ENCODE measurements at places on chromosomes 2 and 18.

- DNase-seq, result peak; percentile 80
These were observed 156.4 kb downstream of the ZFP36L2 start for GRCh38 chr2:43070030-43070429.

- DNase-seq, result no peak
These were observed 224.4 kb upstream of the COPS8 start for GRCh38 chr2:236861196-236861875.

- DNase-seq, result no peak
These were observed 8.9 kb downstream of the ZAP70 start for GRCh38 chr2:97722227-97722626.

DNA sequence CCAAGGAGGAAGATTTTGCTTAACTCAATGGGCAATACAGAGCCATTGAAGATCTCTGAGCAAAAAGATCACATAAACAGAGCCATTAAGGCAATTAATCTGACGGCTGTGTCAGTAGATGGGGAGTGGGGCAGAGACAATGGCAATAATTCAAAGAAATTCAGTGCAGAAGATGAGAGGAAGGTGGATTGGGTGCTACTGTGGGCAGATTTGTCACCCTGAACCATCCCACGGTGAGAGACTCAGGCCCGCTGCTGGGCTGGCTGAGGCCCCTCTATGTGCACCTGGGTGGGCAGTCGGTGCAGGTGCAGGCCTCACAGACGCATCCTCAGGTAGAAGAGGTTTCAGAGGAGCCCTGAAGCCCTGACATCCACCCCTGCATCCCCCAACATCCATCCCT, 458.6 kb downstream of the EIPR1 start:
- no peak for DNase-seq

GRCh38 chr2:226902041-226902966, 66.5 kb downstream of the RHBDD1 start:
- DNase-seq, result no peak

DNA sequence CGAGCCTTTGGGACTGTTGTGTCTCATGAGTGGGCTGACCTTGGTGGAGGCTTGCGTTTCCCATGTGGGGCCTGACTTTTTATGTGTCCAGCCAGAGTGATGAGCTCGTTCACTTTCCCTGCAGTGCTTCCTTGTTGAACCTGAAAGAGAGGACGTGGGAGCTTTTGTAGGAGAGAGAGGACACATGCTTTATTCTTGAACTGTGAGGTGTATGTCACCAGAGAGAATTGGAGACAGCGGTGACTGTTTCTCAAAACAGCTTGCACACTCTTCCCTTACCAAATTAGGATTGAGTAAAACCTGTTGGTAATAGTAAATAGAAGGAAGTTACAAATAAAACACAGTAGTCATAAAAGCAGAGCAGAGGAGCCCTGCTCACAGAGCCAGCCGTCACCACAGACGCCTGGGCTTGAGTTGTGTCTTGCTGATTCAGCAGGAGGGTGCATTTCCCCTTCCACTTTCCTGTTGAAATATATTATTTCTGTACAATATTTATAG, 60.7 kb downstream of the INPP4A start:
- peak; percentile 81 for DNase-seq

DNA sequence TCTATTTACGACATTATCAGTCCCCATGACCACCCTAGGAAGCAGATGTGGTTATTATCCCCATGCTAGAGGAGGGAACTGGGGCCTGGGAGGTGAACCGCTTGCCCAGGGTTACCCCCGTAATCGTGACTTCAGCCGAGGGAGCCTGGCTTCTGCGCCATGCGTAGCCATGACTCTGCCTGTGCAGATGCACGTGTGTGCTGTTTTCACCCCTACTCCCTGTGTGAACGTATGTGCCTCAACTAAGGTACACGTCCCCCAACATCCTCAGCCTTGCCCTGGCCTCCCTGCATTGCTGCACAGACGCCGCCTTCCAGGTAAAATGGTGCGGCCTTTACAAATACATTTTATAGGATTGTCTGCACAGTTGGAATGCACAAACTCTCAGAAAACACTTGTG, 40.2 kb downstream of the LPIN1 start:
- DNase-seq, result no peak

DNA sequence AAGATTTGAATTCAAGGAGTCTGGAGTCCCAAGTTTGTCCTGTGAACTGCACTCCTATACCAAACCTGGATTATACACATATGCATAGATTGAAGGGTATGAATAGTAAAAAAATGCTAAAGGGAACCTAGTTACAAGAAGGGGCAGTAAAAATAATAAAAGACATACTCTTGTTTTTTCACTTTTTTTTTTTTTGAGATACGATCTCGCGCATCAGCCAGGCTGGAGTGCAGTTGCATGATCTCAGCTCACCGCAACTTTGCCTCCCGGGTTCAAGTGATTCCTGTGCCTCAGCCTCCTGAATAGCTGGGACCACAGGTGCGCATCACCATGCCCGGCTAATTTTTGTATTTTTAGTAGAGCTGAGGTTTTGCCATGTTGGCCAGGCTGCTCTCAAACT, 22.3 kb downstream of the KRTCAP3 start:
- no peak for DNase-seq

GRCh38 chr2:70498054-70498453, 55.6 kb downstream of the TGFA start:
- DNase-seq, result no peak

GRCh38 chr2:216516730-216517350, 18.2 kb downstream of the RPL37A start:
- DNase-seq, result no peak

DNA sequence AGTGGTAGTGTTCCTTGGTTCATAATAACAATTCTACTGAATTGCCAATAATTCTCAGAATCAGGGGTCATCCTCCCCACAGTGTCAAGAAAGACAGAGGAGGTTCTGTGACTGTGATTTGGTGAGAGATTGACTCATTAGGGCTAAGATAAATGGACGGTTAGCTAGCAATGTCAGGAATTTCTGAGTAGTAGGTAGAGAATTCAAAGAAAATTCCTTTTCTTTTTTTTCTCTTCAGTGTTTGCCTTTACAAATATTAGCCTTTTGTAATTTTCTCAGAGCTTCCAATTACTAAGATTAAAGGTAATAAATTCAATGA, 16.8 kb upstream of the CRIM1 start:
- no peak for DNase-seq

- DNase-seq, result peak; percentile 30
These were observed 200.5 kb downstream of the TNS1 start for GRCh38 chr2:217802266-217802665.

- DNase-seq, result no peak
These were observed 36.1 kb downstream of the TRAK2 start for GRCh38 chr2:201415149-201415548.

DNA sequence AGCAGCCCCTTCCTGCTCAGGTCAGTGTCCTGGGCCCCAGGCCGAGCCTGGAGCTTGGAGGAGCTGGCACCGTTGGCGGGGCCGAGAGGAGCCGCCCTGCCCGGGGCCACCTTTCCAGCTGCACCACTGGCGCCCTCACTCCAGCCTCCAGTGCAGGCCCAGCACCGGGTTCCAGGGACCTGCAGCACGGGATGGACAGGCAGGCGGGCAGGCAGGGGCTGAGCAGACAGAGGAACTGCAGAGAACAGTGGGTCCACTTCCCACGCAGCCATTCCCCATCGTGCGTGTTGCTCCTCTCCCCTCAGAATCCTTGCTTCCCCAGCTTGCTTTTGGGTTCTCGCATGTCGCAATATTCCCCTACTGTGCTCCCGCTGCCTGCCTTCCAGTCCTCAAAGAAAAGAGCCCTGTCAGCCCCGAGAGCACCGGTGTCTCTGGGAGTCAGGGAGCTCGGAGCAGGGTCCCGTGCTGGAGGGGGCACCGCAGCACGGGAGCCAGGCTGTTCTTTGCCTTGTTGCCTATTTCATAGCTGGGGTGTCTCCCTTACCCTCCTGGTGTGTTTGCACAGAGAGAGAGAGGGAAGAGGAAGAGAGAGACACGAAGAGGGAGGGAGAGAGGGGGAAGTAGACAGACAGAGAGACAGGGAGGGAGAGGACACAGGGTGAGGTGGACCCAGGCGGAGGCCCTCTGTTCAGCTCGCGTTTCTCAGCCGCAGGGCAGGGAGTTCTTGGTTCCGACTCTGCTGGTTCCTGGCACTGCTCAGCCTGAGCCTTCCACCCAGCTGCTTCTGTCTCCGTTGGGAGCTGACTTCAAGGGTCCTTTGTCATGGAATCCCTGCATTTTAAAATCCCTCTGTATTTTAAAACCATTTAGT, 126.0 kb downstream of the MBP start:
- DNase-seq, result no peak

DNA sequence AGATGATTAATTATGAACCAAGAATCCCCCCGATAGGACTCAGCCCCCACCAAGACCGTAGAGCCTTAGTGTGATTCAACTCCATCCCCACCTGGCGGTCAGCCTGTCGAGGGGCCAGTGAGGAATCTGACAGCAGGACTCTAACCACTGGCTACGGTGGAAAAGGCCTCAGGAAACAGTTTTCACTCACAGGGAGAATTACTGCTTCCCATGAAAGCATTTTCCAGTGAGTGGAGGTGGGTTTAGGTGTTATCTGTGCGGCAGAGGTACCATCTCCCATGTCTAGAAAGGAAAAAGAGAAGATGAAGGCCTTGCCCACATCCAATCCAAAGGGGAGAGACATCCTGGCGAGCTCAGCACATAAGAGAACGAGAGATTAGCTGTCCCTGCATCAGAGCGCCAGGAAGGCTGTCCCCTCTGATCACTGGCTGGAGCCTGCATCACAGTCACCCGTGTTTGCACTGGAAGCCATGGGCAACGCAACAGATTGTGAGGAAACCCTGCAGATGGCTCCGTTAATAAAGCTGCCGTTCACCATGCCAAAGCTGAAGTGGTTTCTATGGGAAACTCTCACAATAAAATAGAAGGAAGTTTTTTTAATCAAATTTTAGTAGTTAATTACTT, 22.3 kb downstream of the COX7A2L start:
- DNase-seq, result no peak

DNA sequence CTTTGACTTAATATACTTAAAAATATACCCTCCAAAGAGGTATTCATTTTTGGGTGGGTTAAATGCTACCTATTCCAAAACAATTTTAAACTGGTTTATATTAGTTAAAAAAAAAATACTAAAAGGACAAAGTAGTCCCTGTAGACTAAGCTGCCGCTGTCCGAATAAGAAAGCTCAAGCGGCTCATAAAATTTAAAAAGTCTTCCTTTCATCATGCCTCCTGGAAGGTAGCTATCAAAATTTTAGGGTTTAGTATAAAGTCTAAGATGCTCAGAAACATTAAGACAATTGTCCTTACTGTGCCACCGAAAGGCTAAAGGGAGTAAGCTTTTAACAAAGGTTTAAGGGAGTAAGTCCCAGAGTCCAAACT, 440 bp upstream of the UGGT1 start:
- DNase-seq, result no peak

GRCh38 chr2:68388358-68388757, 23.3 kb downstream of the PLEK start:
- DNase-seq, result no peak

GRCh38 chr2:70181363-70181956, 9.4 kb downstream of the C2orf42 start:
- no peak for DNase-seq

DNA sequence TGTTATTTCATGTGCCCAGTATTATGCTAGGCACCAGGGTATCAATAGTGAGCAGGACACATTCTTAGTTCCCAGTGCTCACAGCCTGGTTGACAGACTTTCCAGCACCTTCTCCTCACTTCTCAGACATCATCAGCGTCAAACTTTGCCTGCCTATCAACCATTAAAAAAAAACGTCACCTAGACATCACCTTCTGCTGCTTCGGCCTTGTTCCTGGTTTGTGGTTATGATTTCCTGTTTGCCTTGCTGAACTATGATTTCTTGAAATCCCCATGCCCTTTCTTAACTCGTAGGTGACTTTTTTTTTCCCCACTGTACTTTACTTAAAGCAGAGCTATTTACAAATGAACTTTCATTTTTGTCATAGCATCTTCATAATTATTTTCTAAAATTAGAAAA, 60.4 kb upstream of the NABP1 start:
- DNase-seq, result no peak

Data from adrenal gland (tissue), 19 donors.